T-cell (primary cell): ENCODE measurements at places on chromosomes 5 and 9.

DNA sequence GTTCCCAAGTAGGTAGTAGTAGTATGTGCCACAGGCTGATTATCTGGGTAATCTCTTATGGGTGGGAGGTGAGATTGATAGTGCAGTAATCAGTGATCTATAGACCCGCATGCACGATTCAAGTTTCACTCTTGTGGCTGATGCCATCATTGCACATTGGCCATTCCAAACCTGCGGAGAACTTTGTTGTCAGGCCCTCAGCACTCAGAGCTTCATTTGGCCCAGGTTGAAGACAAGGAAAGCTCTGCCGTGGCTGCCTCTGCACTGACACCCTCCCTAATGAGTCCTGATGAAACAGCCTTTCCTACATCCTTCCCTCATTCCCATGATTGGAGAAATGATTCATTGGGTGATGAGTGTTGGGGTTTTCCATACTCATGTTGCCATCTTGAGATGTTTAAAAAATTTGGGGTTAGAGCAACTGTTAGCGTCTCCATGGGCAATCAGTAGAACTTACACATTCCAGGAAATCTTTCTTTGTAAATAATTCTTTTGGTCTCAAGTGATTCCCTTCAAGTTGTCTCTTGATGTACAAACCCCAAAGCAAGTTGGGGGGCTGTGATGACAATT is 22.9 kb downstream of the PROP1 start:
- DNase-seq: no peak

- DNase-seq: no peak
Observed at GRCh38 chr9:29701559-29701958, 2128.3 kb upstream of the C9orf72 start.

DNA sequence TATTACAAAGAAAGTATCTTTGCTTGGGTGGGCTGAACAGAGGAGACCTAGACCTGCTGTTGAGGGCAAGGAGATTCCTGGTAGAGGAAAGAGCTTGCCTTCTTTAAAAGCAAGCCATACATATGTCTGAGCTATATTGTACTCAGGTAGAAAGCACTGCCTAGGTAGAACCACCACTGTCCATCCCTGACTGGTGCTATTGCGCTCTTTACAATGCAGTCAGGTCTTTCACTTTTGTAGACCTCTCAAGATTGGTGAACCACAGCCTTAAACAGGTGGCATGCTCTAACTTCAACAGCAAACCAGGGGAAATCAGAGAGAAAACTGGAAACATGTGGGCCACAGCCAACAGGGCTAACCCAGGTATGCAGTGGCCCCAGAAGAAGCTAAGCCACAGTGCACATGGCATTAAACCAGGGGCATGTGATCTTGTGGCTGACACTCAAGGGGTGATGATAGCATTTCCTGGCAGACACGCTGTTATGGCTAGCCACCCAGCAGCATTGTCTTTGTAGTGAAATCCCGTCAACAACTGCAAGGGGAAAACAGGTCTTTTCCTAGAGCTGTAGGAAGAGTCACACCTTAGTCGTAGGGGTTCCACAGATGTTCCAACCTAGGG is 253.9 kb upstream of the PCSK5 start:
- no peak for DNase-seq

DNA sequence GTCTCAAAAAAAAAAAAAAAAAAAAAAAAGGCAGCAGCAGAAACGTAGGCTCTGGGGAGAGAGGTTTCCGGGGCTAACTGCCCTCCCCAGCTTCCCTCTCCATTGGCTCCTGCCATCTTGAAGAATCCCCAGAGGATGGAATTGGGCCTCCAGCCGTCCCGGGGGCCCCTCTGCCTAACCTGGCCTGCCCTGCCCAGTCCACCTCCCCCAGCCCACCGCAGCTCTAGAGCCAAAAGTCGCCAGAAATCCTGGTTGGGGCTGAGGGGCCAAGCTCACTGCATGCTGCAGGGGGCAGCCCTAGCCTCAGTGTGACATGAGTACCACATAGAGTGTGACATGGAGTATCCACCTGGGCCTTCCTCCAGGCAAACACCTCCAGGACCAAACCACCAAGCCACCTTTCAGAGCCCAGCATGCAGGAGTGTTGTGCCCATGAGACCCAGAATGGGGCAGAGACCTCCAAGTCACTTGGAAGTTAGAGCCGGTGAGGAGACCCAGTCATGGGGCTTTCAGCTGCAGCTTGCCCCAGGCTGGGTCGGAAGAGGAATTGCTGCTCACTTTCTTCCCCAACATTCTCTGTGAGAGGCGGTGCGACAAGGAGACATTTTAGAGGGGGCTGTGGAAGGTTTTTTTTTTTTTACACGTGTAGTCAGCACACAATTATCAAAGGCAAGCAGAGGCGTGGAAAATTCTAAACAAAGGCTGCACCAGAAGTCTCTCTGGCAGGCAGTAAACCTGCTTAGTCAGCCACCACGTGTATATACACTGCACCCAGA is 17.6 kb downstream of the CD74 start:
- no peak for DNase-seq

DNA sequence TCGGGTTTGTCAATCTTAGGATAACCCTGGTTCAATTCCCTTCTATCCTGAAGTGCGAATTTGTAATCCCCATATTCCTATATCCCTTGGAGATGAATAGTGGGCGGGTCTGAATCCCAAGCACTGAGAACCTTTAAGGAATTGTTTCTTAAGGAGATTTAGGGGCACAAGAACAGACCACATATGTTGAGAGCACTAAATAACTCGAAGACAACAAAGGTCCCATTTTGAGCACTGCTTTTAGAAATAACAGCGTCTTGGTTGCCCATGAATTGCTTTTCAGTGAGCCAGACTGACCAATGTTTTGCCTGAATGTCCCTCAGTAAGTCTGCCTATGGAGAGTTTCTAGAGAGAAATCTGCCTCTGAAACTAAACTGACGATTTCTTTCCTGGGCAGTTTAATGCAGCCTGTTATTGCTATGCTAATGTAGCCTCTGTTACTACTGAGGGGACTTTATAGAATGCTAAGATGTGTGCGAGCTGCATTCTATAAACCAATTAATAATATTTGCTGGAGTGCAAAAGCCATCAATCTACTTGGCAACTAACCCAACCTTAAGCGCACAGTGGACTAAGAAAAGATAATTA is 445.0 kb upstream of the DMAC1 start:
- DNase-seq: no peak

- no peak for DNase-seq
Observed at GRCh38 chr5:126534553-126534952, 60.5 kb downstream of the ALDH7A1 start.

DNA sequence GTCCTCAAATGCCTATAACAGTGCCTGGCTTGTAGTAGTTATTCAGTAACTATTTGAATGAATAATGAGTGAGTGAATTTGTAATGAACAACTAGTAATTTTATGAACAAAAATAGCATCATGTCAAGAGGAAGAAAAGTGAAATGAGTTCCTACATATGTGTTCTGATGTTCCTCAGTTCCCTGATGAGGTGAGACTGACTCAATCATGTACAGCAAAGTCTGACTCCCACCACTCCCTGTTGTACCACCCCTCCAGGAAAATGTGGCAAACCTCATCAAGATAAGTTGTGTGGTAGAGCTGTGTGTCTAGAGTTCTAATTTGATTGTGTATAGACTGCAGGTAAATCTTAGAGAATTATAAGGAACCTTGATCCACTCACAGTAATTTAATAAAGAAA is 201.6 kb downstream of the GOLPH3 start:
- DNase-seq: no peak

DNA sequence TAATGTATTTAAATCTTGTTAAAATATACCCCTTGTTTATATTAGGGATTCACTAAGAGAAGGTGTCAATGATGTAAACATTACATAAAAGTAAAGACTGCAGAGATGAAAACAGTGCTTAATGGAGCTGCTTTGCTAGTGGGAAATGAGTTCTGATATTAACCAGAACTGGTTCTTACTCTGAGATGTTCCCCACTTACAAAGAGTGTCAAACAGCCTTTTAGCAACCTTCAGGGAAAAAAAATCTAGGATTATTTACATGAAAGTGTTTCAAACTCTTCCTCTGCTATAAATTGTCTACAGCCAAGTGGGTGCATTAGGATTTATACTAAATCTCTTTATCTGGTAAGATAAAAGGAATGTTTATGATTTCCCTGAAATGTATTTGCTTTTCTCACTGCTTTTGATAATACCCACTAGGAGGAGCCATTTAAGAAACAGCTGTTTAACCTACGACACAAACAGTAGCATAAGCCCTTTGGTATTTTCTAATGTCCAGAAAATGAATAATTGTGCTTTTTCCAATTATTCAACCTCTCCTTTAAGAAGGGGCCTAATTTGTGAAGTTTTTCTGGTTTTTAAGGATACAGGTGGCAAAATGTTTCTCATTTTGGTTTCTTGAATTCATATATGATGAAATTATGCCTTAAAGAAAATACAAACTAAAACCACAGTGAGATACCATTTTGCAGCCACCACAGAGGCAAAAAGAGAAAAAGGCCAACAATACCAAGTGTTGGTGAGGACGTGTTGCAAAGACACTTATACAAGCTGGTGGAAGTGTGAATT is 186.3 kb downstream of the TLE4 start:
- no peak for DNase-seq

DNA sequence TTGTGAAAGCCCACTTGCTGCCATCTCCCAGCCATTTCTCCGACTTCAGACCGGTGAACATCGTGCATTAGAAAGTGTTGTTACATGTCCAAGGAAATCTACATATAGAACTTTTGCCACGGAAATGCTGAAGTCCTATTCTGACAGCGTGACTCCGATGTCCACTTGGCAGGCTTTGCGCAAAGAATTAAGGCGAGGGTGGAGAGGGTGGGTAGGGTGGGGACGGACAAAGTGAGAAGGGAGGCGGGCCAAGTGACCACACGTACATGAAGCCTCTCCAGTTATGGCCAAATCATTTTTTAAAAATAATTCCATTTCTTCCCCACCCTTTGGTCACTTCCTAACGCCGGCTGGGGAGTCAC is 460 bp upstream of the ACO1 start:
- no peak for DNase-seq

- DNase-seq: no peak
Observed at GRCh38 chr5:82641331-82642003, 363.3 kb upstream of the RPS23 start.

- no peak for DNase-seq
Observed at GRCh38 chr5:157866536-157866935, 7.6 kb upstream of the CLINT1 start.

GRCh38 chr5:179699616-179700237 is 960 bp downstream of the CANX start:
- no peak for DNase-seq

GRCh38 chr5:37787742-37788141 is 52.1 kb downstream of the GDNF start:
- no peak for DNase-seq

GRCh38 chr5:84568171-84568570 is 183.5 kb upstream of the EDIL3 start:
- DNase-seq: no peak

- DNase-seq: no peak
Observed at GRCh38 chr5:92222449-92222848, 839.3 kb upstream of the ARRDC3 start.

DNA sequence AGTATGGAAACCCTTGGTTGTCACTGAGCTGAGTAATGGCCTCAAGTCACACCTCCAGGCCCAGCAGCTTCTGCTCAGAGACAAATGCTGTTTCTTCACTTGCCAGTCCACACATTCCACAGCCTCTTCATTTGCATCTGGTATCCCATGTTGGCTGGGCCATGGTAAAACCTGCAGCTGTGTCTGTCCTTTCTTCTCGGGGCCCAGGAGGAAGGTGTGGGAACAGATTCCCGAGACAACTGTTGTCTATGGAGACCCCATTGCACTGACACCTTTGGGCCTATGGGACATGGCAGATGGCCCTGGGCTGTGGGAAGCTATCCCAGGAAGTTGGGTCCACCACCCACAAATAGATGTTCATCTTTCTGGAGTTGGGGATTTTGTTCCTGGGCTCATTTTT is 85.1 kb downstream of the MACROH2A1 start:
- DNase-seq: no peak

DNA sequence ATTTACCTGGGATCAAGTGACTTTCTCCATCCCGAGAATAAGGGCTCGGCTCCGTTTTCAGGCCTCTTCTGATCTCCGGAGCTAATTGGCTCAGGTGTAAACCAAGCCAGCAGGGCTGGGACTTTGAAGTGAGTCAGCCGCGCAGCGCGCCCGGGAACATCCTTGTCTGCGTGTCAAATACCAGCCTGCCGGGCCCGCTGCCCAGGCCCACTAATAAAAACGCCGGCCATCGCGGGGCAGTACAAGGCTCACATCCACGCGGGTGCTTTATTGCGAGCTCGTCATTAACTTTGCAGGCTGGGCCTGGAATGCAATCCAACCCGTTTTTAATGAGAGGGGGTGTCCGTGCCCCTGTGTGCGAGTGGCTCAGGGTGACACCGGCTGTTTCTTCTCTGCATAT is 416.8 kb downstream of the IRX2 start:
- no peak for DNase-seq

- peak; percentile 60 for DNase-seq
Observed at GRCh38 chr5:102755686-102756371, 724 bp downstream of the PAM start.
